ENCODE measurements at places on chromosomes 7 and 10.

GRCh38 chr10:64379898-64380297 lies 858.7 kb downstream of the REEP3 start:
- DNase-seq: no peak

- DNase-seq: no peak
Measured at GRCh38 chr10:60093317-60093716, 187.0 kb upstream of the CCDC6 start.

- DNase-seq: no peak
Measured at GRCh38 chr7:56078196-56078595, 14.1 kb downstream of the SUMF2 start.

GRCh38 chr7:95089414-95090315 lies 182.3 kb downstream of the PPP1R9A start:
- DNase-seq: no peak

DNA sequence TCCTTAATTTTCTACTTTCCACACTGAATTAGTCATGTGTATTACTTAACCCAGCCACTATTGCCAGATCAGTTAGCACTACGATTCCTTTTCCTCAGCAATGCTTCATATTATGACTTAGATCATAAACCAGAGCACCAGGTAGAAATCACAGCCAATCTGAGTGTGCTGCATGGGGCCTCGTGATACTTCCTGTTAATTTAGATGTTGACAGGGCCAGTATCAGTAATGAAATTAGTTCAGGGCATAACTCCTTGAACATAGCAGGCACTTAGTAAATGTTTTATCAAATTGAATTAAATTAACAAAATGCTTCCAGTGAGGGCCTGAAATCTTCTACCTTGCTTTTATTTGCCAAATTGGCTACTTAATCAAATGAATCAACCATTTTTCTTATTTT lies 169.3 kb upstream of the LRGUK start:
- no peak for DNase-seq

DNA sequence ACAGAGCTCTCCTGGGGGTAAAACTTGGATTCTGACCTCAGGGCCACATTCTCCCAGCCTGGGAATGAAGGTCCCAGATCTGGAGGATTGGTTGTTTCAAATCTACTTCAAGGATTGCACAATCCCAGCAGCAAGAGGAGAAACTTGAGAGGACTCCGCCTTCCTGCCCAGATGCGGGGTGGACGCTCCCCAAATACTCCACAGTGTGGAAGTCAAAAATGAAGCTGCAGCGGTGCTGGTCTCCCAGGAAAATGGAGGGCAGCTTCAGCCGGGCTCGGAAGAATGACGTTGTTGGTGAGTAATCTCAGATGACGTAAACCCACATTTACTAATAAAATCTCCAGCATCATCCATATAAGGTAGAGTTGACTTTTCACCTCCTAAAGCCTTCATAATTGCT lies 31.5 kb upstream of the PPP2R2D start:
- no peak for DNase-seq

- DNase-seq: no peak
Measured at GRCh38 chr10:5607594-5607993, 58.8 kb downstream of the ASB13 start.

DNA sequence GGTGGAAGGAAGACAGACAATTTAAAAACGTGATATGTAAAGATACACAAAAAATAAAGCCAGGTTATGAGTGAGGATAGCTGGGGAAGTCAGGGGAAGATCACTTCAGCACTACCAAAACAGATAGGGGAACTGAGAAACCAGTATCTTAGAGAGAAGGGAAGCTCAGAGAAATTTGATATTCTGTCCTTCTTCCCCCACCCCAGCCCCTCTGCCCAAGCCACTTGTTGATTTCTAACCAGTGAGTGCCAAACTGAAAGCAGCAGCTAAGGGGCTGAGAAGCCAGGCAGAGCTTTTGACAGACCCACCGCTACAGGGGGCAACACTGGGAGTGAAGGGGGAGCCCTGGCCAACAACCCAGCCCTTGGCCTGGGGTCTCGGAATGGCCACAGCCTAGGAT lies 9.1 kb upstream of the SLC29A3 start:
- no peak for DNase-seq

DNA sequence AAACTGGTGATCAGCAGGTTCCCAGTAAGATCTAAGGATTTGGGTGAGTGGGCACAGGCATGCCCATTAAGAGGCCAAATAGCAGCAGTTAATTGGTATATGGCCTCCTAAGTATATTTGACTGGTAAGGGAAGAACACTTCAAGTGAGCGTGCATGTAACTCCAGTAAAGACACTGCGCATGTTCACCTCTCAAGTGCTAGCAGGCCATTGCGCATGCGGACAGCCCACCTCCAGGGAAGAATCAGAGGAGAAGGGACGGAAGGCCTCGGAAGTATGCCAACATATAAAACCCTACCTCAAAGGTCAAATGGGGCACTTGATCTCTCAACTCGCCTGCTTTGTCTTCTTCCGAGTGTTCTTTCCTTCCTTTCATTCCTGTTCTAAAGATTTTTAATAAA lies 118.0 kb downstream of the ARL5B start:
- DNase-seq: no peak

- DNase-seq: no peak
Measured at GRCh38 chr10:20302033-20302432, 485.8 kb downstream of the PLXDC2 start.

DNA sequence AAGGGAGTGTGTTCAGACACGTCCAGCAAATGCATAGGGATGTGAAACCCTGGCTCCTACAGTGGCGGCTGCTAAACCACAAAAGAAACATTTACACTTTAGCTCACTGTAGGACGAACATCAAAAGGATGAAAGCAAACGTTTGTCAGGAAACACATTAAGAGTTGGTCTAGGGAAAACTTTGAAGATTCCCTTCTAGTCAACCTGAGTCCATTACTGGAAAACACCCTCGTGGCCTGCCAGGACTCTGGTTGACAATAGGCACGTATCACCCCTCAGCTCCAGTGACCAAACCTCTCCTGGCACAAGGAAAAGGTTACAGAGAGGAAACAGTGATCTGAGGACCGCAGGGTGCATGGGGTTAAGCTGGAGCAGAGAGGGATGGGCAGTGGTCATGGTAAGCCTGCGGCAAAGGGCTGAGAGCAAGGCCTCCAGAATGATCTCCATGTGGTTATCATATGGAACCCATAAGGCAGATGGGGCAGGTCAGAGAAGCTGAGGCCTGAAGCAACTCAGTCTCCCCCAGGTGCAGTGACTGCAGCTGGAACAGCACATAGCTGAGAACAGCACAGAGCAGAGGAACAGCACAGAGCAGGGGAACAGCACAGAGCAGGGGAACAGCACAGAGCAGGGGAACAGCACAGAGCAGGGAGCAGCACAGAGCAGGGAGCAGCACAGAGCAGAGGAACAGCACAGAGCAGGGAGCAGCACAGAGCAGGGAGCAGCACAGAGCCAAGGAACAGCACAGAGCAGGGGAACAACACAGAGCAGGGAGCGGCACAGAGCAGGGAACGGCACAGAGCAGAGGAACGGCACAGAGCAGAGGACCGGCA lies 49.9 kb downstream of the CHST15 start:
- no peak for DNase-seq

- no peak for DNase-seq
Measured at GRCh38 chr7:22333680-22334141, 23.2 kb downstream of the RAPGEF5 start.

DNA sequence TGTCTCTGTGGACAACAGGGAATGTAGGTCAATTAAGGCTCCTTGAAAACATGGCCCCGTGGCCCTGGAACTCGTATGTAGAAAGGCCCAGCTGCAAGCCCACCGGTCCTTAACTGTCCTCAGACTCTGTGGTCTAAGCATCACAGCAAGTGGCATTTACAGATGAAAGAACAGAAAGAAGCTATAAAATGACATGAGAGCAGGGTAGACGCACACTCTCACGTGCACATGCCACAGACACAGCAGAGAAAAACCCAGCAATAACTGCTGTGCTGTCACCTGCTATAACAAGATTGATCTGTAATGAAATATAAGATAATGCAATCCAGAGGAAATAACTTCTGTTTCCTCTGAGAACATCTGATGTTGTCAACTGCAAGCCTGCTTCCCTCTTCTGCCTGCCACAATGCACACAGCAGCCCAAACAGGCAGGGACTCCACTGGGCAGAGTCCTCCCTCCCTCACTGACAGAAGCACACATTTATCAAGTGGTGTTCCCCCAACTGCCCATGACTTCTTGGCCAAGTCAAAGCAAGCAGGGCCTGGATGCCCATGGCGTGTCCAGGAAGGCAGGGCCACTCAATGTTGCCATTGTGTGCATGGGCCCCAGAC lies 63.9 kb downstream of the GFRA1 start:
- no peak for DNase-seq

- DNase-seq: no peak
Measured at GRCh38 chr10:70308121-70309060, 24.6 kb upstream of the NPFFR1 start.

DNA sequence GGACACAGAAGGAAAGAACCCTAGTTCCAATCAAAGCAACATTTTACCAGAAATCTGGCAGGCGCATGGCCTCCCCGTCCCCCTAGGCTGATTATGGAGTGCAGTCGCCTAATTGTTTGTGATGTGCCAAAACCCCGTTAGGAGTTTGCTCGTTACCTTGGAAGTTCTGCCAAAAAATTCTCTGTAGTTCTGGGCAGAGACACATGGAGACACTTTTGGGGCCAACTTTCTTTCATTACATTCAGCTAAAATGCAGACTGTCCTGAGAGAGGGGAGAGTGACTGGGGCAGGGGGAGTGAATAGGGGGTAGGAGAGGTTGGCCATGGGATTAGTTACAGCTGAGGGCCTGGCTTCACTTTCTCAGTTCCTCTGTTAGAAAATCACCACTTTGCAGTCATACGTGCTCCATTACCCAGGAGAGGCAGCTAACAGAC lies 158.0 kb upstream of the NPVF start:
- no peak for DNase-seq

- DNase-seq: no peak
Measured at GRCh38 chr7:117621075-117621618, 141.3 kb downstream of the CFTR start.

GRCh38 chr7:47647181-47647917 lies 65.4 kb upstream of the TNS3 start:
- DNase-seq: peak; percentile 41

GRCh38 chr7:6622134-6622710 lies 6.8 kb downstream of the ZNF853 start:
- no peak for DNase-seq

DNA sequence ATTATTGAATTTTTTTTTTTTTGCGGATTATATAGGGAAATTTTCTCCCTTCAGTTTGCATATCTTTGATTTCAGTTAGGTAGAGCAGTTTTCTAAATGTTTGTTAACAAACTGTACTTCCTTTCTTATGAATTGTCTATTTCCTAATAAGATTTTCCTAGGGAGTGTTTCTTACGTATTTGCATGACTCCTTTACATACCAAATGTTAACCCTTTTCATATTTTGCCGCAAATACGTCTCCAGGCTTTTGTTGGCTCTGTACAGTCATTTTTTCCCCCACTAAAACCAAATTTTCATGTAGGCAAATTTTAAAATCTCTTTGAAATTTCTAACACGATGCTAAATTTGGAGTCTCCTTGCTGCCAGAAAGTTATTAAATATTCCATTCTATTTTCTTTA lies 1.9 kb upstream of the FRAT2 start:
- no peak for DNase-seq
